ENCODE measurements at places on chromosomes 12 and 14.

GRCh38 chr12:92425165-92425564 lies 277.6 kb upstream of the PLEKHG7 start:
- DNase-seq: no peak

DNA sequence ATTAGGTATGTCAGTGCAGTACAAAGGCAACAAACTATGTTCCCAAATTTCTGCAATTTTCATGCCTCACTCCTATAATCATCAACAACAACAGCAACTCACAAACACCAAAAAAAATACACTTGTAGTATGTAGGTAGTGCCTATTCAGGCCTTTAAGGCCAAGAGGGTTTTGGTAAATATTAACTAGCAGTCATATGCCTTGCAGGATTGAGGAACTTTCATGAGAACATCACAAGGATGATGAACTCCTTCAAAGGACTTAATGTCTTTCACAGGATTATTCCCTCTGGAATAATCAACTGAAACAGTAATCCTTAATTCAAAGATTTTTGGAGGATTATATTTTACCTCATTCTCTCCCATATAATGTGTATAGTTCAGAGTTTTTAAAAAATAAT lies 293.8 kb downstream of the NOVA1 start:
- no peak for DNase-seq

- no peak for DNase-seq
Observed at GRCh38 chr14:99120526-99121318, 151.3 kb downstream of the BCL11B start.

GRCh38 chr12:32828120-32828519 lies 68.5 kb downstream of the PKP2 start:
- DNase-seq: no peak

- no peak for DNase-seq
Observed at GRCh38 chr14:38578278-38578681, 322.4 kb upstream of the CLEC14A start.

DNA sequence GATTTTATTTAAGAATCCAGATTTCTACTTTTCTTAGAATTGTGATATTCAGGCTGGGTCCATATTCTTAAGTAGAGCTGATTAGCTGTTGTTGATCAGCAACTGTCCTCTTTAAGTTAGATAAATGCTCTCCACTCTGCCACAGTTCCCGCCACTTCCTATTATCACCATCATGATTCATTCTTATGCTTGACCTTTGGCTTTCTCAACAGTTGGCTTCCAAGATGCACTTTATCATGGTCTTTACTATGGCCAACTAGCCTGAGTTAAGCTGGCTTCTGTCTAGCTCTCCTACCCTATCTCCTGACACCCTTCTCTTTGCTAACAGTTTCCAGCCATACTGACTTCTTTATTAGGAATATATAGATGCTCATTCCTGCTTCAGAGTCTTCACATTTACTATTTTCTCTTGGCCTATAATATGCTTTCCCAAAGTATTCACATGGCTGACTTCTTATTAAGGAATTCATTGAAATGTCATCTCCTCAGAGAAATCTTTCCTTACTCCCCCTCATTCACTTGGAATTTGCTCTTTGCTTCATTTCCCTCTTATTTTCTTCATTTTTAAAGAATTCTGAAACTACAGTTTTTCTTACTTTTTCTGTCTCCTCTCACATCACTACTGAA lies 149.0 kb upstream of the IGF1 start:
- no peak for DNase-seq

DNA sequence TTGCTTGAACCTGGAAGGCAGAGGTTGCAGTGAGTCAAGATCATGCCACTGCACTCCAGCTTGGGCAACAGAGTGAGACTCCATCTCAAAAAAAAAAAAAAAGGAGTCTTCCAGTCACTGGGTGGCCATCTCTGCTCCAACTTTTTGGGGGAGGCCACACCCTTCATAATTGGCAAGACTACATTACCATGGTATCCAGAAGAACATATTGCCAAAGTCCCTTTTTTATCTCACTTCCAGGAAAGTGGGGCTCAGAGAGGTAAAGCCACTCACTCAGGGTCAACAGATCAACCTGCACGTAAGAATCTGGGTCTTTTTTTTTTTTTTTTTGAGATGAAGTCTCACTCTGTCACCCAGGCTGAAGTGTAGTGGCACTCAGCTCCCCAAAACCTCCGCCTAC lies 5.0 kb upstream of the CD63 start:
- no peak for DNase-seq

GRCh38 chr12:126432780-126433179 lies 1367.5 kb downstream of the AACS start:
- no peak for DNase-seq

DNA sequence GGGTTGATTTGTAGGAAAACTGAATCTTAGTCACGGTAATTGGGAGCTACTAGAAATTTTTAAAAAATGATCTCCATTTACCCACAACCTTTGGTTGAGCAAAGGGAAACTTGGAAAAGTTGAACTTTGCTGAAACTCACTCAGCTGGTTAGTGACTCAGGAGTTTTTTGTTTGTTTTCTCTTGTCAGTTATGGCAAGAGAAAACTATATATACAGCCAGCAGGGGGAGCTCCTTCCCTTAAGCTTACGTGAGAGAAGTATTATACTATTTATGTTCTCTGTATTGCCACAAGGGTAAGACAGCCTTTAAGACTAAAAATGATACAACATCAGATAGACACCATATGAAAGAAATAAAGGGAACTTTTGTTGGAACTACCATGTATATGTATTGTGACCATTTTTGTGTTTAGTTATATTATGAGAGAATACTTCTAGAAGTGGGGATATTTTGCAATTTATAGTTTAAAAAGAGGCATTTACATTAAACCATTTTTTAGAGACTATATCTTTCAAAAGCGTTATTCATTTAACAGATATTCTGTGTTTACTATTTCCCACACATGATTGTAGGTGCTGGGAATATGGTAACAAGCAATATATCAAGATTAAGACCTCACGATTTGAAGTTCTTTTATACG lies 28.1 kb upstream of the TBC1D30 start:
- DNase-seq: peak; percentile 91

GRCh38 chr14:38405851-38406635 lies 150.2 kb upstream of the CLEC14A start:
- DNase-seq: no peak

- no peak for DNase-seq
Observed at GRCh38 chr12:19926266-19926665, 442.1 kb upstream of the PDE3A start.

- DNase-seq: no peak
Observed at GRCh38 chr14:24249230-24250021, 7.0 kb upstream of the TINF2 start.

DNA sequence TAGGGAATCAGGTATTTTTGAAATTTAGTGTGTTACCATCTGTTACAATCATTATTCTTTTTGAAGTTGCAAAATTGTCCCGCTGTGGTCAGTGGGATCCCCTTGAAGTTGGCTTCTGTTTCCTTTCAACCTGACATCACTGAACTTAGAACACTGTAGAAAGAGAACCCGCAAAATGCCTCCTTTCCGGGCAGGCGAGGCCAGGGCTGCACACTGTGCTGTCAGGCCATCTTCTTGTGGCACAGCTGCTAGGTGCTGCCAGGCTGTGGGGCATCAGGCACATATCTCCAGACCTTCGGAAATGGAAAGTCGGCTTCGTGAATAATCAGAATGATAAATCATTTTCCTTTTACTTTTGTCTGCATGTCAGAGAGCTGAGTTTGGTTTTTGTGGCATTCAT lies 103.5 kb downstream of the GLT1D1 start:
- no peak for DNase-seq

- DNase-seq: no peak
Observed at GRCh38 chr14:102019006-102019540, 54.7 kb downstream of the DYNC1H1 start.

DNA sequence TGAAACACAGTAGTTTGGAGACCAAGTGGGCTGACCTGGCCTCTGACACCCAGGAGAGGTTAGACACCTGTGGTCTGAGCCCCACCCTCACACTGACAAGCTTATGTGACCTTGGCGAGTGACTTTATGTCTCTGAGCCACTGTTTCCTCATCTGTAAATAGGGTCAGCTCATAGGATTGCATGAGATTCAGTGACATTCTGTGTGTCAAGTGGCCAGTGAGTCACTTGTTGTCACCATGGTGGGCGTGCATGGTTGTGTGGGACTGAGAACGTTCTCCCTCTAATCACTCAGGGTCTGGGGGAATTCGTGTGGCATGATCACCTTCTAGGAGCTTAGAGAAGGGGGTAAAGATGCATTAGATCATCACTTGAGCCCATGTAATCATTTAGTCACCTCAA lies 146.4 kb downstream of the PHETA1 start:
- no peak for DNase-seq

DNA sequence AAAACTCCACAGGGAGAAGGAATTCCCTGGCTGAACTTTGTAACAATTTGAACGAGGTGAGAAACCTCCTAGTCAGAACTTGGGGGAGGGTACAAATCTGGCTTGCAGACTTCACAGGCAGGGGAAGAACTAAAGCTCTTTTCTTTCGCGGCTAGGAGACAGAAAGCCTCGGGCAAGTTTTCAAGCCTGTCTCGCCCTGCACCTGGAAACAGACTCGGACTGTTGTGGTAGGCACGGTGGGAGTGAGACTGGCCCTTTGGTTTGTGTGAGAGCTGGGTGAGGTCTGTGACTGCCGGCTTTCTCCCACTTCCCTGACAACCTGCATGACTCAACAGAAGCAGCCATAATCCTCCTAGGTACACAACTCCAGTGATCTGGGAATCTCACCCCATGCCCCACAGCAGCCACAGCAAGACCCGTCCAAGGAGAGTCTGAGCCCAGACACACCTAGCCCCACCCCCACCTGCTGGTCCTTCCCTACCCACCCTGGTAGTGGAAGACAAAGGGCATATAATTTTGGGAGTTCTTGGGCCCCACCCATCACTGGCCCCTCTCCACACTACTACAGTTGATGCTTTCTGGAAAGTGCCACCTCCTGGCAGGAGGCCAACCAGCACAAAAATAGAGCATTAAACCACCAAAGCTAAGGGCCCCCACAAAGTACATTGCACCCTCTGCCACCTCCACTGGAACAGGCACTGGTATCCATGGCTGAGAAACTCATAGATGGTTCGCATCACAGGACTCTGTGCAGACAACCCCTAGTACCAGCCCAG lies 102.7 kb upstream of the ST8SIA1 start:
- no peak for DNase-seq

DNA sequence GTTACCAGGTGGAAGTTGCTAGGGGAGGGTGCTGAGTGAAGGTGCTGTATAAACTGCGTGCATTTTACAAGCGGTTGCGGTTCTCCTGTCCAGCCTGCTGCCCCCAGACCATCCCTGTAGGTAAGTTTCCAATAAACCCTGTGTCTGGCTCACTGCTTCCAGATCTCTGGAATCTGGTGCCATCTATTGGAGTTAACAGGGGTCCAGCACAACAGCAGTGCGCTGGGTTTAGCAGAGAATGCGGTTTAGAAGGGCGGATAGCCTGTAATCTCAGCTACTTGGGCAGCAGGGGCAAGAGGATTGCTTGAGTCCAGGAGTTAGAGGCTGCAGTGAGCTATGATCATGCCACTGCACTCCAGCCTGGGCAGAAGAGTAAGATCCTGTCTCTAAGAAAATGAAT lies 4.9 kb downstream of the AACS start:
- no peak for DNase-seq

Data from hematopoietic multipotent progenitor cell treated with erythropoietin and hydrocortisone succinate and interleukin-3 and kit ligand, for 17 days (in vitro differentiated cells).